Naive B cell (primary cell): ENCODE measurements at places on chromosomes 11 and 22.

DNA sequence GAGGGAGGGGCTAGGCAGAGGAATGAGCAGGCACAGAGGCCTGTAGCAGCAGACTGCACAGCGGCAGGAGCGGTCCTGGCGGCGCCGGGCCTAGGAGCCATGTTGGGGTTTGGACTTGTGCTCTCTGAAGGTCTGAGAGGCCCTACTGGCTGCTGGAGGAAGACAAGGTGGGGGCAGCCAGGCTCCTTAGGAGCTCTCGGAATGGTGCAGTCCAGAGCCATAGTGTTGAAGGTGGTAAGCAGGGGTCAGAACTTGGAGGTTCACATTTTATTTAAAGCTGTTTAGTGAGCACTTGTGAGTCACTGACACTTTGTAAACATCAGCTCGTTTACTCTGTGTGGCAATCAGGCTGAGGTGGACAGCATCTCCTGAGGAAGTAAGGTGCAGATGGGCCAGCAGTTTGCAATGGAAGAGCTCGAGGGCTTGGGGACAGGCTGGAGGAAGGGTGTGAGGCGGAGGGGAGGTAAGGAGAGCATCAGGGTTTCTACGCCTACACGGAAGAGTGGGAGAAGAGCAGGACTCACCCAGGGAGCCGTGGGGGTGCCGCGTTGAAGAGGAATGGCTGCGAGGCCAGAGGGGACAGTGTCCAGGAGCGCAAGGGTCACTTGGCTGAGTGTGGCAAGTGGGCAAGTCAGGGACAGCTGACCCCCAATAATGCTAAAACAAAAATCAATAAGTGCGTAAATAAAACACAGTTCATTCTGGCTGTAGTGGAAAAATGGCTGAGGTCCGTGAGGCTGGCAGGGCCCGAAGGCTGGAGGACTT, 10.0 kb upstream of the TMEM191C start:
- DNase-seq = no peak

DNA sequence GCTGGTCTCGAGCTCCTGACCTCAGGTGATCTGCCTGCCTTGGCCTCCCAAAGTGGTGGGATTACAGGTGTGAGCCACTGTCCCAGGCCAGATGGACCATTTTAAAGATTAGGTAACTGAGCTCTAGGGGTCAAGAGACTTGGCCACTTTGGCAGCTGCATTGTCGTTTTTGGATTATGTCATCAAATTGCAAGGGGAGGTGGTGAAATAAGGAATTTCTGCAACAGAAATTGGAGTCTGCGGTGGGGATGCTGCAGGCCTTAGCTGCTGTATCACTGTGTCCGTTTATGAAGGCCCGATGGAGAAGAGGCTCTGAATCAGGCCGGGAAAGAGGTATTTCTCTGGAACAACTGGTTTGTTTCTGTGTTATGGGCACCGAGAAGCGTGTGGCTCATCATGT, 34.6 kb downstream of the PTPRJ start:
- DNase-seq = no peak

DNA sequence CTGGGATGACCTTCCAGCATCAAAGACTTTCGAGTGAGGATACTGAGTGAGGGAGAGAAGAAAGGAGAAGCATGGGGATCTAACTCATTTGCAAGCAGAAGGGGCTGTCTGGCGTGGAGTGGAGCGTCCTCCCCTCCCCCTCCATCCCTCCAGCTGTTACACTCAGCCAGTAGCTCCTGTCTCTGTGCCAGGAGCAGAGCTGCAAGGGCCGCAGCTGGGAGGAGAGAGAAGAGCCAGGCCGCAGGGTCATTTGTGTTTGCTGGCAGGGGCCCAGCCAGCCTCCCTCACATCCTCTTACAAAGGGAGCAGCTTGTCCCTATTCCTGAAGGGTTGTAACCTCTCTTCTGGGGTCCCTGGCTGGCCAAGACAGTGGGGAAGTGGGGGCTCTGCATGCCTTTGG, 57.9 kb downstream of the NECTIN1 start:
- no peak for DNase-seq

- DNase-seq = no peak
These were observed 286.2 kb upstream of the NARS2 start for GRCh38 chr11:78860720-78861422.
